CD8-positive, alpha-beta memory T cell (primary cell): ENCODE measurements at places on chromosomes 12 and 14. TPM values are rescaled to one million over a fixed set of nuclear protein-coding genes. Genes with fewer than 3 reads are reported as not detected.

DNA sequence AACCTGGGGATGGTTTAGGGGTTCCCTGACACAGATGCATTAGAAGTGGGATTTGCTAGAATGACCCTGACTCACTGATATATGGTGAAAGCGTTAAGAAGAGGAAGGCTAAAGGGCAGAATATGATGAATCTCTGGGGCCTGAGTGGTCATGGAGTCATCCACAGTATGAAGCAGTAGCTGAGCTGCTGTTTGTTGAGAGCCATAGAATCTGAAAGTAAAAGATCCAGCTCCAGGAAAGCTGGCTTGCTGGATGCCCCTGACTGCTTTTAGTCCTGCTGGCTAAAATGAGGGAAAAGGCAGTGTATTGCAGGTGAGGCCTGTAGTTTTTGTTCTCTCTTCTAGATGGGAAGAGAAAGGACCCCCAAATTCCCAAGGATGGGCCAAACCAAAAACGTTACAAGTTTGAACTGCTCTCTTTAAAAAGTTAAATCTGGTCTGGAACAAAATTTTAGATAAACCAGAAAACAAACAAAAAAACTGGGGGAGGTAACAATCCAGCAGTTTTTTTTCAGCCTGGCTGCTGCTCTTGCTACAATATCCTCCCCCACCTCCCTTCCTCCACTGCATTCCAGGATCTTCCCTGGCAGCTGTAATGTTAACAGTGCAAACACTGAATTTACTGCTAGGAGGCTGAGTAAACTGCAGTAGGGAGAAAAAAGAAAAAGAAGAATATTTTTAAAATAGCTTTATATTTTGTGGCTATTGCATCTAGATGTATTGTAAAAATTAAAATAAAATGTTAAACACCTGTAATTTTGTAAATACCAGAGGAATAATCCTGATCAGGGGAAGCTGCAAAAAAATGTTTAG is 16.5 kb downstream of the SEL1L start:
- DNase-seq: no peak
- peaks cover 21% of the 10 kb centered on the region for H3K4me1 ChIP-seq
- H3K4me3 ChIP-seq: no peak overlapping the region
- H3K27me3 ChIP-seq: no peaks in the 10 kb centered on the region
- no peak overlapping the region for H3K27ac ChIP-seq

DNA sequence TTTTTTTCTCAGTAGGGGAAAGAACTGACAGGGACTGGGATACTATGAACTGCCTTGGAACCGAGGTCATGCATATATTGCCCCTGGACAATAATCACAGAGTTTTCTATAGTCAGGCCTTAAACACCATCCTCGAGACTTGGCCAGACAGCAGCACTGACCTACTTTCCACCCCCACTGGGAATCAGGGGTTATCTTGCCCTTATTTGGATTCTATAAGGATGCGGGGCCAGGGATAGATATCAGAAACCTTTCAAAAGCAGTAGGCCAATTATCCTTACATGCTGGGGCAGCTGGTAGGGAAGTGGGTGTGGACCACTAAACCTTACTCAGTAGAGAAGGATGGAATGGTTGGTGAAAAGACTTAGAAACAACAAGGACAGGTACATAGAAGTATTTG is 2.0 kb downstream of the ZNF219 start:
- no peak for DNase-seq
- no peaks in the 10 kb centered on the region for H3K36me3 ChIP-seq
- H3K4me1 ChIP-seq: peaks cover 8% of the 10 kb centered on the region
- no peak overlapping the region for H3K27ac ChIP-seq
- no peaks in the 10 kb centered on the region for H3K27me3 ChIP-seq
- no peak overlapping the region for H3K4me3 ChIP-seq

- H3K4me1 ChIP-seq: peaks cover 4% of the 10 kb centered on the region
- H3K27me3 ChIP-seq: no peaks in the 10 kb centered on the region
- no peaks in the 10 kb centered on the region for H3K36me3 ChIP-seq
- DNase-seq: no peak
Measured at GRCh38 chr12:50784501-50784900, 20.6 kb downstream of the ATF1 start.

DNA sequence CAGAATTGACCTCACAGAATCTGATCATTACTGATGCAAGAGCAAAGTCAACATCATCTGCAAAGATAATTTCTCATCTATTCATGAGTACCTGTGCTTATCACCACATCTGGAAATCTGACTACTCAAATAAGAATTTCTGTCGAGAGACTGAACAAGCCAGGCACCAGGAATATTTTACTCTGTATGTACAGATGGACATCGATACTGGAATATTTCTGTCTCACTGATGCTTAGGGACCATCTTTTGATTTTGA is 105.2 kb downstream of the BICD1 start:
- no peaks in the 10 kb centered on the region for H3K27me3 ChIP-seq
- H3K36me3 ChIP-seq: no peaks in the 10 kb centered on the region
- no peak overlapping the region for H3K27ac ChIP-seq
- H3K4me1 ChIP-seq: no peaks in the 10 kb centered on the region
- no peak for DNase-seq

GRCh38 chr12:92065018-92065499 is 80.6 kb downstream of the BTG1 start:
- no peaks in the 10 kb centered on the region for H3K36me3 ChIP-seq
- no peaks in the 10 kb centered on the region for H3K27me3 ChIP-seq
- H3K4me3 ChIP-seq: no peak overlapping the region
- DNase-seq: peak; percentile 58

- H3K27ac ChIP-seq: peak overlapping the region; percentile 44
- H3K4me3 ChIP-seq: peak overlapping the region; percentile 82
- no peak for DNase-seq
- no peaks in the 10 kb centered on the region for H3K36me3 ChIP-seq
- no peaks in the 10 kb centered on the region for H3K27me3 ChIP-seq
- H3K4me1 ChIP-seq: peaks cover 17% of the 10 kb centered on the region
Measured at GRCh38 chr12:30754383-30754749, 385 bp downstream of the CAPRIN2 start.

- H3K4me1 ChIP-seq: no peaks in the 10 kb centered on the region
- H3K36me3 ChIP-seq: no peaks in the 10 kb centered on the region
- DNase-seq: no peak
- H3K27me3 ChIP-seq: no peaks in the 10 kb centered on the region
- H3K27ac ChIP-seq: no peak overlapping the region
- no peak overlapping the region for H3K4me3 ChIP-seq
Measured at GRCh38 chr14:100605706-100606686, 18.8 kb upstream of the BEGAIN start.

DNA sequence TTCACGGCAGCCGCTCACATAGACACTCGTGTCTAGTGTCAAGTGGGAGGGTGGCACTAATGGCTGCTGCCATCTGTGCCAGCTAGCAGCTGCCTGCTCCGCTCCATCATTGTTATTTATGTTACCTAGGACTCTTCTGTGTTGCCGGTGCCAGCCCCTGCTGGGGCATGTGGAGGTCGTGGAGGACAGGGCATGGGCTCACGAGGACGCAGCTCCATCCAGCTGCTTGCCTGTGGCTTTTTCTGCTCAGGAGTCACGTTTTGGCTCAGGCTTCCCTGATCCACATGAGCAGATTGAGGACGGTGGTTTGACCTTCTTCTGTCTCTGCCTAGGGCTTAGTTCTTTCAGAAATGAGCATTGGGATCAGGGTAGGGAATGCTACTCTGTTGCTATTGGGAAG is 31.2 kb downstream of the TPCN1 start:
- H3K27ac ChIP-seq: no peak overlapping the region
- H3K4me1 ChIP-seq: no peaks in the 10 kb centered on the region
- DNase-seq: no peak
- no peak overlapping the region for H3K4me3 ChIP-seq
- H3K27me3 ChIP-seq: no peaks in the 10 kb centered on the region

DNA sequence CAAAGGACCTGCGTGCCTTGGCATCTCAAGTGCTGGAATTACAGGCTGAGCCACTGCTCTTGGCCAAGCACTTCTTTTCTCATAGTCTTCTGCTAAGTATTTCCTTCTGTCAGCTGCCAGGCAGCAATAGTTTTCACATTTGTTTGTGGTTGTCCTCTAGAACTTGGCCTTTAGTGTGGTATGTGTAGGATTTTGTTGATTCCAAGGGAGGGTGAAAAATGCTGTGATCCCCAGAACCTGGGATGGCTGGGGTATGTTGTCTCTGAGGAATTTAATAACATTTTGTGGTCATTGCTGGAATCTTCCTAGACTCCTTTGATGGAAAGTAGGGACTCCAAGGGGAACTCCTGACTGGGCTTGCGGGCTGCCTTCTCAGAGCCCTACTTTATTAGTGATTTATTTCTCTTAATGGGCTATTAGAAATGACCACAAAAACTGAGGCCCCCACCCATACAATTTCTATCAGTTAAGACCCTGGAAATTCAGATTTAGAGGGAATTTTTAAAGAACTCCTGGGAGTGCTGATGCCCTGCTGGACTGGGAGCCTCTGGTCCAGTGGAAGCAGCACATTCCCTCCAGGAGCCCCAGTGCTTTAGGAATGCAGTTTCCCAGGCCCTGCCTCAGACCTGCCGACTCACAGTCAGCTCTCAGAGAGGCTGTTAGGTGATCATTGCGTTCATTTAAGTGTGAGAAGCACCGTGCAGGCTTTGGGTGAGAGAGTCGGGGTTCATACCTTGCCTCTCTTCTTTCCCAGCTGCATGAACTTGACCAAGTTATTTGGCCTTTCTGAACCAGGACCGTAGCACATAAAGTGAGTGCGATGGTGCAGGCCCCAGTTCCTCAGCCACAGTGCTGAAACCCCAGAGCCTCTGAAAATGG is 22.7 kb downstream of the TRAF3 start:
- H3K4me1 ChIP-seq: peaks cover 26% of the 10 kb centered on the region
- H3K36me3 ChIP-seq: no peaks in the 10 kb centered on the region
- no peaks in the 10 kb centered on the region for H3K27me3 ChIP-seq
- no peak for DNase-seq

DNA sequence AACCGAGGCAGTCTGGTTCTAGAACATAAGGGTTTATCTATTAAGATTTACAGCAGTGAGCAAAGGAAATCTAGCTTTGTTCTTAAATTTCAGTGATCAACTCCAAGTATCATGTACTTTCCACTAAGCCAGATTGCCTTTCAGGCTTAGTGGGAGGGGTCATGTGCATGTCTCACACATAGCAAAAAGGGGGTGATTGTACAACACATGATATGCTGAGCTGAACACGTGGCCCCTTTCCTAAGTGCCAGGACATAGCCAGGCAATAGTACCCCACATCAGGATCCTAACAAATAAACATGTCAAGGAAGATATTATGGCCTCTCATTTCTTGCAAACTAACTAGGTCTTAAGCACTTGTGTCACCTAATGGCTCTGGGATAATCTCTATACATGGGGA is 347.2 kb downstream of the C12orf75 start:
- no peaks in the 10 kb centered on the region for H3K36me3 ChIP-seq
- DNase-seq: no peak
- no peaks in the 10 kb centered on the region for H3K27me3 ChIP-seq

The SDSL gene
- 0.24 TPM for total RNA-seq

The KLRD1 gene
- total RNA-seq: 65.4 TPM

The GPR132 gene
- 52.0 TPM for total RNA-seq

The FAM181A gene
- not detected for total RNA-seq

The MMP17 gene
- 0.29 TPM for total RNA-seq

The PLD4 gene
- total RNA-seq: 0.04 TPM
